ENCODE measurements at places on chromosomes 6 and 20. TPM values are rescaled to one million over a fixed set of nuclear protein-coding genes. Genes with fewer than 3 reads are reported as not detected.
A peak's percentile ranks its signal among the peaks of the same experiment; 100 is the strongest.

DNA sequence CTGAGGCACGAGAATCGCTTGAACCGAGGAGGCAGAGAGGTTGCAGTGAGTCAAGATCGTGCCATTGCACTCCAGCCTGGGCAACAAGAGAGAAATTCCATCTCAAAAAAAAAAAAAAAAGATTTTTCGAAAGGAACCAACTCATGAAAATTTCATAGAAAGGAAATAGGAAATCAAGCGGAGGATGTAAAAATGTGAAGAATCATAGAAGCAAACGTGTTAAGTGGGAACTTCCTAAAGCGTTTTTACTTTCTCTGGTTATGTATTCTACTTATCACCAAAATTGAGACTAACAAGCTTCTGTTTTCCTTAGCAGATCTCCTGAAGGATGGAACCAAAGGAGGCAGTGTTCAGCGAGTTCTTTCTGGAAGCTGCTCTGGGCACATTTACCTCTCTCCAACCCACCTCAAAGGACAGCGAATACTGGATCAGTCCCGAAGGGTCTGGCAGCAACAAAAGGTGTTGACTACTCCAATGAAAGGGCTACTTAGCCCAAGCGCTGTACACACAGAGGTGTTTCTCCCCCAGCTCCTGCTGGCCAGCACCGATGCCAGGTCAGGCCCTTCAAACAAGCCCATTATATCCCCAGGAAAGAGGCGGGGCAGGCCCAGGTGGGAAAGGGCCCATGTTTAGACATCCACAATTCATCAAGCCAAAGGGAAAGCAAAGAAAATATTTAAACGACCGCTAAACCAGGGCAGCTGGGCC is 327.5 kb upstream of the JARID2 start:
- no peak for DNase-seq

The NANP gene
- 7.5 TPM for polyA plus RNA-seq

DNA sequence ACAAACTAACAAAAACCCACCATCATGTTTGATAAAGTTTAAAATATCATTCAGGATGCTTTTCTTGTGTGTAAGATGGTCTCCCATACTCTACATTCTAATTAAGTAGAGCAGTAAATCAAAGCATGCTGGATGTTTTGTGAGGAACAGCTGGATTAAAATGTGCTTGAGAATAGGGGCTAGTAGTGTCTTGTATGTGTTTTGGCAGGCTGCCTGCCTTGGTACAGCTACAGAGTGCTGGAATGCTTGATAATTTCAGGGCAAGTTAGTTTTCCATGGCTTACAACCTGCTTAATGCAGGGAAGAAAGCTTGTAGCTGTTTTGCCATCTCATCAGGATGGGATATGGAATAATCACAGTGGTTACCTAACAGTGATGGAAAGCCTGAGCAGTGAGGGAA is 636.6 kb upstream of the MMS22L start:
- no peak for DNase-seq

GRCh38 chr20:6993011-6993410 is 225.5 kb downstream of the BMP2 start:
- DNase-seq: peak; percentile 33

DNA sequence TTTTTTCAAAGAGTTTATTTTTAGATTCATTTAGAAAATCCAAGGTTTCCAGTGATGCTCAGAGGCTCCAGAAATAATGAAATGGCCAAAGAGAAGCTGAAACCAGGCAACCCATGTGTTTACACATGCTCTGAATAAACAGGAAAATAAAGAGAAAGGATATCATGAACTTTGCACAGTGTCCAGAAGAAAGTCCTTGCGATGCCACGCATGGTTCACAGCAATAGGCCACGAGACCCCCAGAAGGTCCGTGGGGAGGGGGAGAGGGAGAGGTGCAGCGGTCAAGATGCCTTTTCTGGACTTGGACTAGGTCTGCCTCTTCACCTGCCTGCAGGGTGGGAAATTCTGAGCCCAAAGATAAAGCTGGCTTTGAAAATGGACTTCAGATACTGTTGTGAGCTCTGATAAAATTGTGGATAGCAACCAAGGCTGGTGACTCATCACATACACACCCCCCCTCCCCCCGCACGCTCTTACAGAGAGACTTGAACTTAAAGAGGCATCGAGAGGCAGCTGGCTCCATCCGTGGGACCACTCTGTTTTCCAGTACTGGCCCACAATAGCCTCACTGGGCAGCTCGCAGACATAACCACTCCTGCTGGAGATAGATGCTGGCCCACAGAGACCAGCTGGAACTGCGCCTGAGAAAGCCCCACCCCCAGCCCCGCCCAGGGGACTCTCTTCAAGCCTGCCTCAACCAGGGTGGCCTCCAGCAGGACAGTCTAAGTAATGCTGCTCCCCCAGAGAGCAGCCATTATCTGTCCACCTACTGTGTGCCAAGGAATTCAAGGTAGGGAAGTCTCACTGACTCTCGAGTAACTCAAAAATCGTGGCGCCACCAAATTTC is 21.2 kb upstream of the NFATC2 start:
- DNase-seq: peak; percentile 90
